ENCODE measurements at places on chromosomes 11 and 22. TPM values are rescaled to one million over a fixed set of nuclear protein-coding genes. Genes with fewer than 3 reads are reported as not detected.
A peak's percentile ranks its signal among the peaks of the same experiment; 100 is the strongest.

GRCh38 chr11:83827520-83827919, 541.4 kb upstream of the CCDC90B start:
- DNase-seq = no peak

DNA sequence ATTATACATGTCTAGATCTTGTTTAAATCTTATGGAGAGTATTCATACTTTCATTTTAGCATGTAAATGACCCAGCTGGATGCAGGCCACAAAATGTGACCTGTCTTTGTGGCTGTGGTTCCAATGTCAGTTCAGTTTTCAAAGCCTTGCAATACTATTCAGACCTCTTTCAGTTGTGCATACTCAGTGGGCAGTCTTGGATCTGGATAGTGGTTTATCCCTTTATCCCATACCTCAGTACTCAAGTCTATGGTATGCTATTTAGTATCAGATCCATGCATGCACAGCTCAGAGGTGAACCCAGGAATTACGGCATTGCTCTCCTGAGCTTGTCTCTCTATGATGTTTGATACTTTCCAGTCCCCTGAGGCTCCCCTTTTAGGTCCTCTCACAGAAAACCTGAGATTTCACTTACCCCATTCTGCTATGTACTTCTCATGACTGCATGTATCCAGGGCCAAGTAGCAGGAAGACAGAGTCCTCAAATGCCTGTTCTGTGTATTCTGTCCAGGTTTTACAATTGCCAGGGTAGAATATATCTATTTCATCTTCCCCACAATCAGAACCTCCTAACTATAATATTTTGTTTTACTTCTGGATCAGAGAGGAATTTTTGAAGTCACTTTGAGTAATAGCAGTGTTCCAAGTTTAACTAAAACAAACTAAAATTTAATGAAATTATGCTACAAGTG, 6.9 kb upstream of the P4HA3 start:
- DNase-seq = no peak

- no peak for DNase-seq
These were observed 49.7 kb downstream of the FDX1 start for GRCh38 chr11:110479108-110480101.

DNA sequence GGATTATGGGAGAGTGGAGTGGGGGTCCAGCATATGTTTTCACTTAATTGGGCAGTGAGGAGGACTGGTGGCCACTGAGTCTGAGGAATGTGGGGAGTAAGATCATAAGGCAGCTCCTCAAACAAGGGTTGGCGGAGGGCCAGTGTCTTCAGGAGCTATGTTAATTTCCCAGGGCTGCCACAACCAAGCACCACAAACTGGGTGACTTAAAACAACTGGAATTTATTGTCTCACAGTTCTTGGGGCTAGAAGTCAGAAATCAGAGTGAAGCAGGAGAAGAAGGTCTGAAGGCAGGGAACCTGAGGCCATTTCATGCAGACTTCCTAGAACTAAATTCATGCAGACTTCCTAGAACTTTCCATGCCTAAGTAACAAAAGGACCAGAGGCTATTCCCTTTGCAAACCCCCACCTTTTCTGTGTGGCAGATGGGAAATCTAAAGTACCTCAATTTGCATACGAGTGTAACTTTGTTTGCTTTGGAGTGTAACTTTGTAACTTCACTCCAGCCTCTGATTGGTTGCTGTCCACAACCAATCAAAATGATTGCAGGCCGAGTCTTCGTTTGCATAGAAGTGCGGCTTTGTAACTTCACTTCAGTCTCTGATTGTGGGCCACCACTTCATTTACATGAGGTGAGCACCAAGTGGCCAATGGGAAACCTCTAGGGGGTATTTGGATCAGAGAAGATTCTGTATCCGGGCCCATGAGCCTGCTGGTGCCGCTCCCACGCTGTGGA, 50.5 kb upstream of the ZBED5 start:
- DNase-seq = peak; percentile 55

GRCh38 chr11:122676638-122677037, 21.1 kb downstream of the UBASH3B start:
- DNase-seq = no peak

Gene B4GALNT4
- total RNA-seq = 7.2 TPM

- no peak for DNase-seq
These were observed 1.9 kb upstream of the NDUFV1 start for GRCh38 chr11:67604815-67605214.

Gene SLC22A25
- not detected for total RNA-seq

Gene EXPH5
- 0.71 TPM for total RNA-seq

GRCh38 chr11:124865902-124866851, 945 bp downstream of the ROBO3 start:
- DNase-seq = peak; percentile 52

Gene TBX10
- total RNA-seq = not detected

DNA sequence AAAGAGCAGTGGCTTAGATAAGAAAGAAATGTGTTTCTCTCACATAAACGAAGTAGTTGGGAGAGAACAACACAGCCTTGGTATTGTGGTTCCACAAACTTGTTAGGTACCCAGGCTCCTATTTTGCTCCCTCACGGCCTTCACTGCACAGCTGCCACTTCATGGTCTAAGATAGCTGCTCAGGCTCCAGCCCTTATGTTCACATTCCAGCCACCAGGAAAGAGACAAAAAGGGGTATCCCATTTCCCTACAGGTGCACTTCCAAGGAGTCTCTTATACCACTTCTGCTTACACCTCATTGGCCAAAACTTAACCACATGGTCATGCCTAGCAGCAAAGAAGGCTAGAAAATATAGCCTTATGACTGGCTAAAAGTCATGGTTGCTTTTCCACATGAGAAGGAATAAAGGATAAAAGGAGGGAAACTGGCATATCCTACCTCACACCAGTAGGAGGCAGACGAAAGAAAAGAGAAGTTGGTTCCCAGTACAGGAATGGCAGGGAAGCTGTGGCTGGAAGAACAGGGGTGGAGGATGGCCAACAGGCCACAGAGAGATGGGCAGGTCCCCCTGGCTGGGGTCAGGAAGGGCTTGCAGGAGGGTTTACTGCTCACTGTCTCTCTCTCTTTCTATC, 5.4 kb upstream of the HDHD5 start:
- DNase-seq = no peak

- peak; percentile 69 for DNase-seq
These were observed 89.8 kb downstream of the PDE2A start for GRCh38 chr11:72584293-72584938.

Data from testis (tissue), 5 donors.